ENCODE measurements at places on chromosomes 11 and 22.

GRCh38 chr11:76088511-76088910, 117.8 kb downstream of the WNT11 start:
- DNase-seq, result no peak

- DNase-seq, result no peak
Measured at GRCh38 chr11:35598254-35599125, 19.8 kb upstream of the FJX1 start.

DNA sequence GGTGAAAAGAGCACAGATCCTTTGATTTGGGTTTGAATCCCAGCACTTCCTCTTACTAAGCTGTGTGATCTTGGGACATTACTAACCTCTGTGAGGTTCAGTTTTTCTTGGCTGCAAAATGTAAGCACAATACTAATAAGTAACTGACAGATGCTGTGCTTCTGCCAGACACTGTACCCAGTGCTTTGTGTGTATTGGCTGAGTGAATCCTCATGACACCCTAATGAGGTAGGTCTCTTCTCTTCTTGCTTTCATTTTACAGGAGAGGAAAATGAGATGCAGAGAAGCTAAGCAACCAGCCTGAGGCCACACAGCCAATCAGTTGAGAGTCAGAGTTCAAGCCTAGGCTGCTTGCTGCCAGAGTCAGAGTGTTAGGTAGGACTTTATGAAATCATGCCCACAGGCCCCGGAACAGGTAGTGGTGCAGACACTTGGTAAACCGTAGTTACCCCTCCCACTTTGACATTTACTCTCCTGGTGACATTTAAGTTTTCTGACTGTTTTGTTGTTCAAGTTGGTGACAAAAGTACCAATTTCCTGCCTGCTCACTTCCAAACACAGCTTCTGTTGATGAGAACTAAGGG, 21.2 kb downstream of the PTPRJ start:
- peak; percentile 63 for DNase-seq

DNA sequence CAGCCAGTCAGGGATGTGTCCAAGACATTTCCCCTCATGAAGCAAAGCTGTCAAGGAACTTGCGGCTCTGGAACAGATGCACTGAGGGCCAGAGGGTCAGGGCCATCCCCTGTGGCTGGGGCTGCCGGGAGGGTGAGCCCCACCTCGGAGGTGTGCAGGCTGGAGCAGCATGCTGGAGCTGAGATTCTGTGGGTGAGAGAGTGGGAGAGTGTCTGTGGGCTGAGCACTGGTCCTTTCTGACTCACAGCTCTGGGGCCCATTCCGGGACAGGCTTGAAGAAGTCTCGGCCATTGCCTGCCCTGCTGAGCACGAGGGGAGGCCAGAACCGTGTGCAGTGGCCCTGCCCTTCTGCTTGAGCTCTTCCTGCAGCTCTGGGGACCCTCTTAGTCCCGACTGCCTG, 2.1 kb downstream of the OMP start:
- no peak for DNase-seq

DNA sequence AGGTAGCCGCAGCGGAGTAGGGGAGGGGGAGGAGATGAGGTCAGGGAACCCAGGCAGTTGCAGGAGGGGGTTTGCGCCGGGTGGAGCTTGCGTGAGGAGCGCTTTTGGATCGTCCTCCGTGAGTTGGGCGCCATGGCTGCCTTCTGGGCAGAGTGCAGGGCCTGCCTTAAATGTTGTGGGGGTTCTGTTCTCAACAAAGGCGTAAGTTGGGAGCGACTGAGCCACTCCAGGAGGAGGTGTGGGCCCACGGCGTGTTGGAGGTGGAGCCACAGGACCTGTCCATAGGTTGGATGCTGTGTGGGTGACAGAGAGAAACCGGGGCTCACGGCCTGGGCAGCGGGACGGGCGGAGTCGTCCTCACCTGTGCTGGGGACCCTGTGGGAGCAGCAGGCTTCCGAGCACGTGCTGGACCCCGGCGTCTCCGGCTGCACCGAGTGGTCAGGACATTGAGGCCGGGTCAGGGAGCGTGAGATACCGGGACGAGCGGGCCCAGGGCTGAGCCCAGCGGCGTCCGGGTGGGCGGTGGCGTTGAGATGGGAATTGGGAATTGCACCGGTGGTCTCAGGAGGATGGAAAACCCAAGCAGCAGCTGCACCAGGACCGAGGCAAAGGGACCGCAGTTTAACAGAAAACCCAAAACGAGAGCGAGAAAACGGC, 977 bp upstream of the PGGHG start:
- DNase-seq, result no peak

GRCh38 chr11:58730507-58731089, 1.1 kb downstream of the GLYAT start:
- no peak for DNase-seq
